ENCODE measurements at places on chromosomes 3 and 15.

DNA sequence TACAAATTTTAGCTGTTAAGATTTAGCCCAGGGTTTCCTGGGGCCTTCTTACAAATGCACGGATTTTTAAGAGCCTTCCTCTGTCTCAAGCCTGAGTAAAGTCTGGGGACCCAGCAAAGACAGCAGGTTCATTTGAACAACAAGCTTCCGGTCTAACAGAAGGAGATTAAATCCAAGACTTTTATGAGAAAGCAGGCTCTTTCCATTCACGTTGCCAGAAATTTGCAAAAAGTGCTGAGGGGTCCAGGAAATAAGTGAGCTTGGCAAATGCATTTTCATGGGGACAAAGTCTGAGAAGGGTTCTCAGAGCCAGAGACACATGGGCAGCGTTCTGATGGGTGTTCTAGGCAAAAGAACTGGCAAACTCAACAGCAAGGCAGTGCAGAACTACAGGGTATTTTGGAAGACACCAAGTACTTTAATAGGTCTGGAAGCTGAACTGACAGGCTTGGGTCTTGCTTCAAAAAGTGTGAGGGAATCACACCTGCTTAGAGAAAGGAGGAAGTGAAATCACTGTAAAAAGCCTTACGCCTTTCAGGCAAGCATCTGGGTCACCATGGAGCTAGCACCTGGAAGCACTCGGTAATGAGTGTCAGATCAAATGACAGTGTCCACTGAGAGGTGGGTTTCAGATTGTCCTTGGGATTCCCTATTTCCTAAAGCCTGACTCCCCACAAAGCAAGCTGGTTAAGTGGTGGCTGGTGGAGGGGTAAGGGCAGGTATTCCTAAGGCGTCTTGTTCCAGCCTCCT is 115.8 kb upstream of the ARHGEF3 start:
- DNase-seq, result peak; percentile 56

DNA sequence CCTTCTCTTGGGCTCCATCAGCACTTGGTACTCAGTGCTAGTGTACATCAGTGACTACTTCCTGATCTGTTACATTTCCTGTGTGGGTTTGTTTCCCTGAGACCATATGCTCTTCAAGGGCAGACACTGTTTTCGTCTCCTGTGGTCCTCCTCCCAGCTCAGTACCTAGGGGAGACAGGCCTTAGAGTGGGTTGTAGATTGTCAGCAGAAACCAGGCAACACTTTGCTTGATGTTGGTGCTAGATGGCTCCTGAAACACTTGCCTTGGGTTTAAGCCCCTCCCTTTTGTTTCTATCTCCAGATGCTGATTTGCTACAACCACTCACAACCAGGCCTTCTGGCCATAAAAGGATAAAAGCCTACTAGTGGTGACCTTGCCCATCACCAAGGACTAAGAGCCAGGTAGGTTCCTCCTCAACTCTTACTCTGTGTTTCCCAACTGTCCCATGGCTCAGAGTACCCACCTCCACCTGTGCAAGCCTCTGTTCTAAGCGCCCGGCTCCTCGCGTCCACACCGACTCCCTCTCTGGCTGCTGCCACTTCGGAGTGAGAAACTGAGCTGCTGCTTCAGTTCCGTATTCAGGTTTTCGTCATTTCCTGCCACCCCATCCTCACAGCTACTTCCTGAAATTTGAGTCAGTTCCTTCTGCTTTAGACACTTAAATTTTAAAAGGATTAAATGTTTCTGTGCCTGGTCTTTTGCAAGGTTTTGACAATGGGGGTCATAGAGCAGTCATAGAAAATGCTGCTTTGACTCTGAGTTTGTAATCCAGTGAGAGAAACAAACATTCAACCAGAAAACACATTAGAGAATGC is at the start of gene HCLS1:
Gene HCLS1, minus strand, starts transcription at position 548 of the 816 bp plus-strand sequence. CDS start 2,556 bp downstream, outside the sequence.
- DNase-seq, result no peak

DNA sequence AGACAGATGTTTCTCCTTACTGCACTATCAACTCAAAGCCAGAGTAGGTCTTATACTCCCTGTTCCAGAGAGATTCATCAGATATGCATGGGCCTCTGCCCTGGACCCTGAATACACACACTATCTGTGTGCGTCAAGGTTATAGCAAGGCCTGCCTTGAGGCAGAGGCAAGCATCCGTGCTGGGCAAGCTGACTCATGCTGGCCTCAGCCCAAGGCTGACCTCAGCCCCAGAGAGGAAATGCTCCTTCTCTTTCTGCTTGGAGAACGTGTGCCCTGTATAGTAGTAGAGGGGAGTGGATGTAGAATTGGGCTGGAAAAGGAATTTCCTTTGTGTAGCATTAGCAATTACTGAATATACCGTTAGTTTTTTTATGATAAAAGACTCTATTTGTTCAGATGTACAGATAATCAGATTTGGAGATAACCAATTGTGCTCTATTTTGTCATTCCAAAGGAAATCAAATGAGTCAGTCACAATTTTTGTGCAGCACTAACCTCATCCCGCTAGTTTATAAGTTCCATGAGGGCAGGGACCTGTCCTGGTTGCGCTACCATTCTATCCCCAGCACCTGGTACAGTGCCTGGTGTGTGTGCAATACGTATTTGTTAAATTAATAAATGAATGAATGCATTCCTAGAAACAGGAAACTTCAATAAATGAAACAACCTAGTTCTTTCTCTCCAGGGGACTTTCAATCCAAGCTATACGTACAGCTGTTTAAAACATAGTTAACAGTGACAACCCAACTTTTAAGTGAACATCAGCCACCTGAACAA is 13.3 kb upstream of the PAQR9 start:
- DNase-seq, result peak; percentile 57

- DNase-seq, result no peak
Observed at GRCh38 chr15:92840149-92840548, 60.0 kb upstream of the CHD2 start.

- DNase-seq, result peak; percentile 59
Observed at GRCh38 chr3:72738752-72739530, 109.3 kb downstream of the SHQ1 start.

DNA sequence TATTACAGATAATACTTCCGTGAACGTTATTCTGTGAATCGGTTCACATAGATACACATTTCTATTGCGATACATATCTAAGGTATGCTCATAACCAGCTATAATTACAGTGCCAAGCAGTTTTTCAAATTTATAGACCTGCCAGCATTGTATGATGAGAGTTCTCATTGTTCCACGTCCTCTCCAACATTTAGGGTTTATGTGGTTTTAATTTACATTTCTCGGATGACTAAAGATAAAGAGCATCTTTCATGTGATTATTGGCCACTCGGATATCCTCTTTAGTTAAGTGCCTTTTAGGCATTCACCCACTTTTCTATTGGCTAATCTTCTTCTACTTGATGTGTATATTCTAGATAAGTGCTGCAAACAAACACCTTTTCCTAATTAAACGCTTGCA is 134.7 kb upstream of the CCDC54 start:
- DNase-seq, result no peak

DNA sequence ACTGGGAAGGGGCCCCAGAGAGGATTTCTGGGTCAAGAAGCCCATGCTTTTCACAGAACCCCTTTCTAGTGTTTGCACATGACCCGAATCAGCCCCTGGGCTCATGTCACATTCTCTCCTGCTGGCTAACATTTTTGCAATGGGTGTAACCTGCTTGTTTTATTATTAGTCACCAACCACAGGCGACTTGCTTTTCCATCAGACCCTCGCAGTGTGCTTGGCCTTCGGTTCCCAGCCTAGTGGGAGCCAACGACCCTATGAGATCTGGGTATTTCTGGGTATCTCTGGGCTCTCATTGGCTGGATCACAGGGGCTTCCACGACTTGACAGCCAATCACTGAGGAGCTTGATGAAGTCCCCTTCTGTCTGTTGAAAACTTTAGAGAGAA is 11.0 kb upstream of the FBLN2 start:
- DNase-seq, result peak; percentile 19

DNA sequence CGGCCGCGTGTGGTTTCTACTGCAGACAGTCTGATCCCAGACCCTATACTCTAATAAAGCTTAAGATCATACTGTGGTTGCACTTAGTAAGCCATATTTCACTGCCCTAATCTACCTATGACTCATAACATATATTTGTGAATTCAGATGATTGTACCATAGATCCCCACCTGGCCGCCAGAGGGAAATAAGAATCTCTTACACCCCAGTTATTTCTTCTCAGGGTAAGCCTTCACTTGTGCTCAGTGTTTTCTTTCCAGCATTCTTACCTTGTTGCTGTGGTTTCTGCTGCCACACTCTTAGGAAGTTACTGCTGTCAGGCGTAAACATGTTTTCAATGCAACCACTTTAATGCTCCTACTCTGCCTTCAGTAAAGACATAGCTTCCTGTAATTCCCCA is 105.9 kb downstream of the B3GALNT1 start:
- no peak for DNase-seq

DNA sequence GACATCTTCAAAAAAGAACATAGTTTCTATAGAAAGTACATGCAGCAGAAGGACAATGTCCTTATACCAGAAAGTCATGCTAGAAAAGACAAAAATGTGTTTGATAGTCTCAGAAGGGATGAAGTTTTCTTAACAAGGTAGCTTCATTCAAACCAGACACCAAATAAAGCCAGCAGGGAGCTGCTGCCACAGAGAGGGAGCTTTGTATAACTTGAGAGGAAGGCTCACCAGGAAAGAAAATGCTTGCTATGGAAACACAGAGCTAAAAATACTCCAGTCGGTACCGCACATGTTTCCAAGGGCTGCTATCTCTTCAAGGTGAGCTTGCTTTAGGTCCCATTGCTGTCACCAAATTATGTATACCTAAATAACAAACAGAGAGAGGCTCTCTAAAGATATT is 1074.8 kb upstream of the ALCAM start:
- no peak for DNase-seq

- no peak for DNase-seq
Observed at GRCh38 chr3:20083953-20084352, 43.7 kb downstream of the KAT2B start.

GRCh38 chr3:115843206-115843605 is 219.9 kb downstream of the GAP43 start:
- DNase-seq, result no peak

DNA sequence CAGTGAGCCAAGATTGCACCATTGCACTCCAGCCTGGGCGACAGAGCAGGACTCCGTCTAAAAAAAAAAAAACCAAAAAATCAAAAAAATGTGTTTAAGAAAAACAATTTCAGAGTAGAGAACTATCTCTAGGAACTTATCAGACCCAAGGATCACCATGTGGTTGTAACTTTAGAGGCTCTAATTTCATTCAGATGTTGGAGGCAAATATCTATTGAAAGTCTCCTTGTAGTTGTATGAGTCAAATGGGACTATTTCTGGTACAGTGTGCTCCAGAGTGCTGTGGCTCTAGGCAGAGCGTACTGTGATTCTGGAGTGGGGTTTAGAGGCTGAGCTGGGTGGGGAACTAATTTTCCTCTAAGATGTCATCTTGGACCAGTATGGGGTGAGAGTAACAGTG is 398.7 kb downstream of the SHQ1 start:
- no peak for DNase-seq

GRCh38 chr15:67095912-67096311 is 30.5 kb downstream of the SMAD3 start:
- DNase-seq, result peak; percentile 5

GRCh38 chr3:134606033-134607025 is 44.5 kb downstream of the KY start:
- no peak for DNase-seq

- DNase-seq, result peak; percentile 77
Observed at GRCh38 chr3:35393901-35394799, 245.2 kb upstream of the ARPP21 start.

- DNase-seq, result no peak
Observed at GRCh38 chr15:38486936-38487335, 33.0 kb downstream of the FAM98B start.

GRCh38 chr3:194274424-194275085 is 76.6 kb downstream of the CPN2 start:
- DNase-seq, result peak; percentile 9

DNA sequence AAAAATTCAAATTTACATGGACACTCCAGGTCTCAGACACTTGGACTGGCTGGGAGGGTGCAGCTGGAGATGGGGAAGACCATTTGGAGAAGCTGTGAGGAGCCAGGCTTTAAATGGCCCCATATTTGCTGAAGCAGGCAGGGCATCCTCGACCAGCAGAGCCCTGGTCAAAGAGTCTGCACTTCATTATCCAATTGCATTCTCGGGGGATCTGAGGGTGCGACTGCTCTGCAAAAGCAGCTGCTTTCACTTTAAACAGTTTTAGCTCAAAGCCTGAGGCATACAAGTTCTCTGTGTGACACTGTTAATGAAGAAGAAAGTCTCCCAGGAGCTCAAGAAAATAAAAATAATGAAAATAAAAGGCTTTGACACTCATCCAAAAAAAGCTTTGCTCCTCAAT is 98.0 kb upstream of the SLC25A36 start:
- DNase-seq, result no peak

DNA sequence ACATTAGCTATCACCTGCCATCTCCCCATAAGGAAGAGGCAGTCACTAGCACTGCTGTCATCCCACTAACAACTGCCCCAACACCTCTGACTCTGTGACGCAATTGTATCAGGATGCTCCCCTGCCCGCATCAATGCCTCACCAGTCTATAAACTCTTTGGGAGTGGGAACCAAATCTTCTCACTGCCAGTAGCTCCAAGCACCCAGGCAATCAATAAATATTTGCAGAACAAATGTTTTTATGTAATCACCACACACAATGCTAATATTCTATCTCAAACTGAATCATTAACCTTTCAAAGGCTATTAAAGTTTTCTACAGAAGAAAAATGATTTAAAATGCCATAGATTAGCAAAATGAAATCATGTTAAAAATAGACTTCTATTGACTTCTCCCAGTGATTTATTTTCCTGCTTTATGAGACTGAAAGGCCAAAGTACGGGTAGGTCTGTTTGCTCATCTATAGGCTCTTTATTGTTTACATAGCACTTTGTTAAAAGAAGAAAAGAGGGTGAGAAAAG is 131.3 kb downstream of the PLD1 start:
- DNase-seq, result no peak

DNA sequence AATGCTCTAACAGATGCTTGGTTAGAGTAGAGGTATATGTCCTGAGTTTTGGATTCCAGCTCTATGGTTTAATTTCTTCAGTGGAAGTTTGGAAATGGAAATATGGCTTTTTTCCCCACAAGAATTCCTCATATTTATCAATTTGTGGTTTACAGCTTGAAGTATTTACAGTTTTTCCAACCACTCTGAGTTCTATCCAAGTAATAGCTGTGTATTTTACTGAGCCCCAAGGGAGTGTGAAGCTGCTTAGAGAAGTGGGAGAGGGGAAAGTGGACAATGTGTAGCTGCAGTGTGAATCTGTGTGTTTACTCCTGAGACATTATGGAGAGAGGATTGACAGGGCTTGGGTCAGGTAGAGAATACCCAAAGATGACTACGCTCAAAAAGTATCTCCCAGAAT is 54.5 kb downstream of the NEK11 start:
- DNase-seq, result no peak

DNA sequence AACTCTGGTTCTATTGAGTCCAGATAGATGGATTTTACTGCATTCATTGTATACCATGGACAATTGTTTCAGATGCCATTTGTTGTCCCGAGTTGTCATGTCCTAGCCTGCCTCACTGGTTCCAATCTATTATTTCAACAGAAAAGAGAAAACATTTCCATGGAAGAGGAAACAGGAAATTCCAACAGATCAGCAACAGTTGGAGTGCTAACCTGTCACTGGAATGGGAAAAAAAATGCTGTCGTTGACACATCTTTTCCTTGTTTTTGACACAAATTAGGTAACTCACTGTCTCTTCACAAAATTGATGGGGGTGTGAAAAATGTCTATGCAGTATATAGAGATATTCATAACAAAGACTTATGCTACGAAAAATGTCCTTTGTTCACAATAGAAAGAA is 432.0 kb upstream of the TBL1XR1 start:
- DNase-seq, result no peak

Measured in right hindlimb (tissue), 1 donor.